Activated CD4-positive, CD25-positive, alpha-beta regulatory T cell treated with anti-CD3 and anti-CD28 coated beads, Interleukin-2, amount 50 U/mL, for 16 hours (primary cell): ENCODE measurements at places on chromosomes 16 and 17.
A peak's percentile ranks its signal among the peaks of the same experiment; 100 is the strongest.

GRCh38 chr17:57276621-57277020 lies 20.3 kb downstream of the MSI2 start:
- no peak for DNase-seq

DNA sequence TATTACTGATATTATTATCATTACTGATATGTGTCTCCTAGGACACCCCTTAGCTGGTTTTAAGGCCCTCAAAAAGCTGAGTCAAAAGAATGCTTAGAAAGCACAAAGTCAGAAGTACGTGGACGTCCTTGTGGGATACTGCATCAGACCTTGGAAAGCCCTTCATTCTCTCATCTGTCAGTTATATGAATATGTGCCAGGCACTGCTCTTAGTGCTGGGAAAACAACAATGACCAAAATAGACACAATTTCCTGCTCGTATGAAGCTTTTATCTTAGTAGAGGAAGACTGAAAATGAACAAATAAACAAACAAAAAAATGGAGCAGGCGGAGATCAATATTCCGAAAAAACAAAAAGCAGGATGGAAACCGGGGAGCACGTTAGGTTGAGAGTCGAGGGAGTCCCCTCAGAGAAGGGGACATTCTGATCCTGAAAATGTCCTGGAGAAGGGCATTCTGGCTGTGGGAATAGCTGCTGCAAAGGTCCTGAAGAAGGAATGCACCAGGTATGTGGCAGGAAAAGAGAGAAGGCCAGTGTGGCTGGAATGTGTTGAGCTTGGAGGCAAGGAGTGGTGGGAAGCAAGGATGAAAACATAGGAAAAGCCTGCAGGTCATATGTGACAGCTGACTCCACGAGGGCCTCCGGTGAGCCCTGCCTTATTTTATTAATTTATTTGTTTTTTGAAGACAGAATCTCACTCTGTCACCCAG lies 15.5 kb upstream of the TMEM94 start:
- no peak for DNase-seq

GRCh38 chr17:2391597-2392251 lies 9.1 kb downstream of the MNT start:
- DNase-seq, result no peak

GRCh38 chr16:31568577-31569359 lies 41.1 kb downstream of the AHSP start:
- DNase-seq, result no peak

DNA sequence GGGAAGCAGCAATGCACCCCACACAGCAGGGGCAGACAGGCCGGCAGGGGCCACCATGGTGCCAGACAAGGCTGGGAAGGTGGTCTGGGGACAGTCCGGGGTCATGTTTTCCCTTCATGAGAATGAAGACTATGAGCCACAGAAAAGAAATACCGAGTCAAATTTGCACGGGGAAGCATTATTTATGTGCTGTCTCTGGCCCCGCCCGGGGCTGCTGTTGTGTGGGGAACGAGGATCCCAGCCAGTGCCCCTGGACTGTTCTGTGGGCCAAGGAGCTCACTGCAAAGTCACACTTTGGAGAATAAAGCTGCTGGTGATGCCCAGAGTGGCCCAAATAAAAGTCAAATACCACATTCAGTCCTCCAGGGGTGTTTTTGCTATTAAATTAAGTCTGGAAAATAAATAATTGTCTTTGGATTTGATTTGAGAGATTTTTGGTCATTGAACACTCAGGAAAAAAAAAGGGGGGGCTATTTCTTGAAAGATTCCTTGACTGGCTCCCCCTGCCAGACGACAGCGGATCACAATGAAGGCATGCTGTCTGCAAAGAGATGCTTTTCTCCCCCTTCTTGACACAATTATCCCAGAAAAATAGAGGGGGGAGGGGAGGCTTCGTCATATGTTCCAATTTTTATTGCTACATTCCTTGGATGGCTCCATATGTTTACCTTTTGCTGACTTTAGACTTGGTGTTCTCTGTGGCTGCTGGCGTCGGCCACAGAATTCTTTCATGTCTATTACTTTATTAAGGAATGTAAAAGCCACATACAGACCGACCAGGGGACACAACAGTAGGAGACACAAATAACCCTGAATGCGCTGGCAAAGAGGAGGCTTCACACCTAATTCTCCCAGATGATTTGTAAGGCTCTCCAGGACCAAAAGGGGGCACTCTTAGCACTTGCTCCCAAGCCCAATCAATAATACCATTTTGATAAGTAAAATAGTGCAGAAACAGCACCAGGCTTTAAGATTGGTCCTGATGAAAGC lies 27.1 kb upstream of the ANKFN1 start:
- DNase-seq, result no peak

- no peak for DNase-seq
These were observed 108.8 kb downstream of the WSCD1 start for GRCh38 chr17:6179017-6179416.

GRCh38 chr17:66397486-66397885 lies 95.1 kb downstream of the PRKCA start:
- no peak for DNase-seq

GRCh38 chr16:58456193-58456592 lies 43.8 kb upstream of the NDRG4 start:
- no peak for DNase-seq

GRCh38 chr16:80824623-80825364 lies 20.4 kb upstream of the CDYL2 start:
- DNase-seq, result no peak

- DNase-seq, result no peak
These were observed 5.4 kb downstream of the VEZF1 start for GRCh38 chr17:57982452-57983170.

GRCh38 chr16:48978501-48978900 lies 303.1 kb downstream of the CBLN1 start:
- no peak for DNase-seq

- no peak for DNase-seq
These were observed 8.3 kb upstream of the GUCY2D start for GRCh38 chr17:7993972-7994589.

- DNase-seq, result no peak
These were observed 83.4 kb downstream of the ZDHHC7 start for GRCh38 chr16:84927621-84928591.

- DNase-seq, result no peak
These were observed 868 bp downstream of the FAM20A start for GRCh38 chr17:68600067-68600930.

GRCh38 chr17:79810130-79811010 lies 13.5 kb upstream of the CBX8 start:
- DNase-seq, result peak; percentile 64

DNA sequence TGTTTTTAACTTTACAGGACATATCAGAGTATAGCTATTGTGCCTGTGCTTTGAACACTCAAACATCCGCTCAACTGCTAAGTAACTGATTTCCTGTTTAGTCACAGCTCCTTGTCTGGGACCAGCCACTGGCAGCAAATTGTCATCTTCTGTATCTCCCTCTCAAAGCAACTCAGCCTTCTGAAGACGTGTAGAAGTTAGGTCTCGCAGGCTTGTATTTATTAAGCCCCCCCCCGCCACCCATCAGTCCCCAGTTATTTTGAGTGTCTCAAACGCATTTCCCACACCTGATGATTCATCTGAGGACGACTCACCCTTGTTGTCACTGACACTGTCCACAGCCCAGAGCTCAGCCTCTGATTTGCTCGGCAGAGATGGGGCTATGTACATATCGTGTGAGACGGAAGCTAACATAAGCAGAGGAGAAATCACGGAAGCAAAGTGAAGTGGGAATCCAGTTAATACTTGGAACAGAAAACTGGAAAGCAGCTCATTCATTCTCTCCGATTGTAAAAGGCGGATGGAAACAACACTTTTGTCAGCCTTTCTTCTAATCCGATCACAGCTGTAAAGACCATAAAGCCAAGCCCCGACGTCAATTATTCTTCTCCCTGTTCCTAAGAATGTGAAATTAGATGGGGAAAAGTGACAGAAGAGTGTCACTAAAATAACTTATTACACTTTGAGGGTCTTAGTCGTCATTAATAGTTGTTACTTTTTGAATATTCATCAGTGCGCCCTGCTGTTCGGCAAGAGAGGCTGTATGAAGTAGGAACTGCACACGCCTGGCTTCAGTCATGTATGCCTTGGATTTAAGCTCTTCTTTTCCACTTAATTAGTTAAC lies 64.2 kb downstream of the PITPNC1 start:
- peak; percentile 52 for DNase-seq

GRCh38 chr17:882827-883585 lies 96.6 kb downstream of the NXN start:
- DNase-seq, result no peak

DNA sequence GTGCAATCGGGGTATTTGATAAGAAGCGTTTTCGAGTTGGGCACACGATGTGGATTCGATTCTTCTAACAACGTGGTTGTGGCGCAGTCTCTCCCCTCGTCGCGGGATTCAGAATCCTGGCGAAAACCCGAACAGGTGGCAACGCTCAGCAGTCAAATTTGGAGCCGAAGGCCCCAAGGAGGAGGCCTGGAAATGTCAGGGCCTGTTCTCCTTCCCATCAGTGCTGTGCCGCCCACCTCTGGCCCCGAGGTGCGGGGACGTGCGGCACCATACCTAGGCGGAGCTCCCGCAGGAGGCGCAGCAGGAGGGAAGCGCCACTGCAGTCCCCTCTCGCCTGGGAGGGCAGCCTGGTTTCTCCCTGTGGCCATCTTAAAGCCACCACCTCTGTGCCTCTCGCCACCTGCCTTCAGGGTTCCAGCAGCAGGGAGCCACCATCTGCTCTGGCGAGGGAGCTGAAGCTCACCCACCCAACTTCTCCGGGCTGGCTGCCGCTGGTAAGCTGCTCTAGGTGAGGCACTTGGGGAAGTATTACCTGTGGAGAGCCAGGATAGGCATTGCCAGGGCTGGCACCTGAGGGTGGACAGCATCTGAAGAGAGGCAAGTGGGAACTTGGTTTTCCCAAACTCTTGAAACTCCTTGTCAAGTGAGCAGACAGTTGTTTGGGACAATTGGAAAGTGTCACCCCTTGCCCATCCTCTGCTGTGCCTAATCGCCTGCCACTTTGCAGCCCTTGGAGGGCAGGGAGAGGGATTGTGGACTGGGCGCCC lies 2.6 kb upstream of the AATF start:
- DNase-seq, result no peak

- no peak for DNase-seq
These were observed 48.6 kb downstream of the IST1 start for GRCh38 chr16:71943887-71944286.

- DNase-seq, result no peak
These were observed 297.5 kb downstream of the XYLT1 start for GRCh38 chr16:17173281-17173680.

- no peak for DNase-seq
These were observed 81.8 kb upstream of the TBC1D3K start for GRCh38 chr17:37842401-37842800.

GRCh38 chr16:88667461-88667860 lies 4.6 kb upstream of the MVD start:
- DNase-seq, result no peak

DNA sequence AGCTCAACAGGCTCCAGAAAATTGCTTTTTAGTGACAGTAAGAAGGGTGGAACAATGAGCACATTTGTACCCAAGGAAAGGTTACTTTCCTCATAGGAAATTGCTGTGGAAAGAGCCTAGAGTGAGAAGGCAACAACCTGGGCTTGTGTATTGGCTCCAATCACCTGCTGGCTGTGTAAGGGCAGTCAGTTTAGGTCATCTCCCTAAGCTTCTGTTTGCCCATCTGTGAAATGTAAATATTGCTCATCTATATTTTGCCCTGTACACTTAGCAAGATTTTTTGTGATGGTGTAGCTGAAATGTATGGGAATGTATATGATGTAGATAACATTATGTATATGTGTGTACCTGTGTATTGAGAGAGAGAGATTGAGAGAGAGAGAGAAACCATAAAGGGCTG lies 225.2 kb upstream of the MPHOSPH6 start:
- no peak for DNase-seq

DNA sequence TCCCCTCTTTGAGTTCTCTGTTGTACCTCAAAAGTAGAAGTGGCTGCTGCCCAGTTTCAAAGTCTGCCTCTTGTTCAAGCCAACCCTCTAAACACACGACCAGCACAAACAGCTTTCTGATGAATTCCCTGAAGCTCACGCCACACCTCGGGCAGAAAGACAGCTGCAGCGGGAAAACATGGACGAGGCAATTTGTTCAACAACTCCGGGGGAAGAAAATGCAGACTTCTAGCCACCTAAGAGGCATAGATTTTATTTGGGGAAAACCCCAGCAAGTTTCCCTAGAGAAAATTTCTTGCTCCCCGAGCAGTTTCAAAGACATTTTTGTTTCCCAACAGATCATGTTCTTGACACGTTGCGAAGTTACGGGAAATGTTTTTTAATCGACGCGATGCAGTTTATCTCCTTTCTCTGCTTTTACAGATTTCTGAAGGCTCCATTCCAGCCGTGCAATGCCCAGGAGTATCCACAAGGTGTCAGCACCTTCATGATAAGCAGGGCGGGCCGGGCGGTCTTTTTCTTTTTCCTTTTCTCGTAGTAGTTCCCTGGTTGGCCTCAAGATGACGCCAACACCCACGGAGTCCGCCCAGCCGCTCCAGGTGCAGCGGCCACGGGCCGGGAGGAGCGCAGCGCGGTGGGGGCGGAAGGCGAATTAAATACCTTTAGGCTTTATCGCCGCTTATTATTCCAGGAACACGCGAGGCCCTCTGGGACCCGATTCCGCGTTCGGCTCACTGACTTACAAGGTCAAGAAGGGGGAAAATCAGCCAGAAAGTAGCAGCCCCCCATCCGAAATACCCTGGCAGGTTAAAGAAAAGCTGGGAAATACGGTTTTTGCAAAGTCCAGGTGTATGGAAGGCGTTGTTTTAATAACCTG lies 2.9 kb upstream of the FOXC2 start:
- DNase-seq, result peak; percentile 76

DNA sequence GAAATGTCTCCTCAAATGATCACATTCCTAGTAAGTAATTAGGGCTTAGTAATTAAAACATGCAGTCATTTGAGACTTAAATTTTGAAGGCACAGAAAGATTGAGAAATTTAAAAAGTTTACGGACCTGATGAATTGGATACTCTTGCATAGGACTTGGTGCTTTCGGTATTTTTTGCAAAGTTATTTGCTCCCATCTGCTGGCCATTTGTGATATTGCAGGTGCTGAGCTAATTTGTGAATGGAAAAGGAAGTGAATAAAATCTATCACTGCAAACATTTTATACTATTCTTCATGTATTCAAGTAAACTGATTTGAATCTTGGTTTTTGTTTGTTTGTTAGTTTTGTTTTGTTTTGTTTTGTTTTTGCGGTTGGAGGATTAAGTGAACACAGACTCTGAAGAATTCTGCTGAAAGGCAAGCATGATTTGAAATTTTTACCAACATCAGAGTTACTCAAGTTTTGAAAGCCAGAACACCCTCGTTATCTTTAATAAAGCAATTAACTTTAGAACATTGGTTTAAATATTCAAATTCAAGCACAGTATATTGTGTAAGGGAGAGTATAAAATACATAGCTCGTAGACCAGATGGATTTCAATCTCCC lies 689.5 kb upstream of the RBFOX1 start:
- peak; percentile 2 for DNase-seq

DNA sequence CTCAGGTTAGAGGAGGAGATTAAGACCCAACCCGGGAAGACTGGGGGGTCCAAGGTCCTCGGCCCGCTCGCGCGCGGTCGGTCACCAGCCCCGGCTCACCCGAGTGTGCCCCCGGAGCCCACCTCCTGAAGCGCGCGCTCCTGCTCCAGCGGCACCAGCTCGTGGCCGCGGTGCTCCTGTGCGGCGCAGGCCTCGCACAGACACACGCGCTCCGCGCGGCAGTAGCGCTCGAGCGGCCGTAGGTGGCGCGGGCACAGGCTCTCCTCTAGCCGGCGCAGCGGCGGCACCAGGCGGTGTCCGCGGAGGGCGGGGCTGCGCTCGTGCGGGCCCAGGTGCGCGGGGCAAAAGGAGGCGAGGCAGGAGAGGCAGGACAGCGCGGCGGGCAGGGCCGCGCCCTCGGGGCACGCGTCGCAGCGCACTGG lies 618 bp downstream of the TRIM47 start:
- no peak for DNase-seq
